ENCODE measurements at places on chromosomes 2 and 18.

- DNase-seq = no peak
These were observed 6.4 kb downstream of the RAB31 start for GRCh38 chr18:9714266-9715087.

GRCh38 chr2:232230560-232230959 is 148.0 kb upstream of the ALPP start:
- DNase-seq = peak; percentile 10

DNA sequence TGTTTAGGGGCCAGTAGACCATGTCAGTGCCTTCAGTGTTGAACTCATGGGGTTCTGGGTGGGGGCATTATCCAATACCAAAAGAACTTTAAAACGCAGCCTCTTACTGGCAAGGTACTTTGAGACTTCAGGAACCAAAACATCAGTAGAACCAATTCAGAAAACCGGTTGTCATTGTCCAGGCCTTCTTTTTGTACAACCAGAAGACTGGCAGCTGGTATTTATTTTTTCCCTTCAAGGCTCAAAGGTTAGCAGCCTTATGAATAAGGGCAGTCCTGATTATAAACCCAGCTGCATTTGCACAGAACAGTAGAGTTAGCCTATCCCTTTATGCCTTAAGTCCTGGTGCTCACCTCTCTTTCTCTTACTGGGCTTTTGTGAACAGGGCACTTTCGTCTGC is 113.8 kb upstream of the EML6 start:
- DNase-seq = no peak

GRCh38 chr2:28627722-28628480 is 123.7 kb upstream of the PPP1CB start:
- no peak for DNase-seq
